Right renal cortex interstitium (tissue), 3 donors: ENCODE measurements at places on chromosomes 7 and 10. TPM values are rescaled to one million over a fixed set of nuclear protein-coding genes. Genes with fewer than 3 reads are reported as not detected.

- no peak for DNase-seq
Observed at GRCh38 chr7:51299391-51300133, 17.0 kb downstream of the COBL start.

- no peak for DNase-seq
Observed at GRCh38 chr7:51134013-51134441, 182.6 kb downstream of the COBL start.

DNA sequence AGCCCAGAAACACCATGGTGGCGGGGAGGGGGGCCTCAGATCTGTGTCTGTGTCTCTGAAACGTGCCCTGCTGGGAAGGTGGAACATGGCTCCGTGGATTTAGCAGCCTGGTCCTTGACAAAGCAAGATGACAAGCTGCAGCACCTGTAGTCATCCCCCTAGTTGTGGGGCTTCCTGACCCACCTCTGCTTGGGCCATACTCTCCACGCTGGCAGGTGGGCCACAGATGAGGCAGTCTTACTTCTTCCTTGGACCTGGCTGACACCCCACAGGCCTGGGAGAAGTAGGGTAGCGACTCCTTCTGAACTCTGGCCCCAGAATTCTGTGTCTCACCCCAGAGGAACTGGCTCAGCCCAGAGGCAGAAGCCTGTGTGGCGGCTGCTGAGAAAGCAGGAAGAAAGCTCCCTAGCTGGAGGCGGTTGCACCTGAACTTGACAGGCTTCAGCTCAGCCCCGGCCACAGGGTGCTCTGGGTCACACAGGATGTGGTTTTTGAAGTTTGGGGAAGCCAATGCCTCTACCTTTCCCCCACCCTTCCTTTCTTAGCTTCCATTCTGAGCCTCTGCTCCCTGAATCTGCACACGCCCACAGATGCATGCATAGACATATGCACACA is 113.9 kb downstream of the ABLIM1 start:
- DNase-seq, result no peak

DNA sequence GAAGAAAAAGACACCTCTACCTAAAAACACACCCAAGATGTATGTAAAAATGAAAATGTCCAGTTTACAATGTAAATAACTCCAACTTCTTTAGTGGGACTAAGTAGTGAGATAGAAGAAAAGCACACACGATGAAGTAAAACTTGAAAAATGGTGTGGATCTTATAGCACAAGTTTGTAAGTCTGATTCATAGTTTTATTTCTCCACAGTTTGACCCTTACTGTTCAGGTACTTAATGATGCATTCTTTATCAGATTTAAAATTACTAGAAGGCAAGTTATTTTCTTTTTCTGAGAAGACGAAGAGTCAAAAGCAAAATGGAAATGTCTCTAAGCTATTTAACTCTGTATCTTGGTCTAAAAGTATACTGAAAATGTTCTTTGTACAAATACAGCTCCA is 6.1 kb downstream of the NAMPT start:
- DNase-seq, result no peak

GRCh38 chr7:155181768-155182167 is 111.6 kb downstream of the HTR5A start:
- DNase-seq, result no peak

GRCh38 chr7:78496096-78496630 is 697.6 kb downstream of the PHTF2 start:
- no peak for DNase-seq

DNA sequence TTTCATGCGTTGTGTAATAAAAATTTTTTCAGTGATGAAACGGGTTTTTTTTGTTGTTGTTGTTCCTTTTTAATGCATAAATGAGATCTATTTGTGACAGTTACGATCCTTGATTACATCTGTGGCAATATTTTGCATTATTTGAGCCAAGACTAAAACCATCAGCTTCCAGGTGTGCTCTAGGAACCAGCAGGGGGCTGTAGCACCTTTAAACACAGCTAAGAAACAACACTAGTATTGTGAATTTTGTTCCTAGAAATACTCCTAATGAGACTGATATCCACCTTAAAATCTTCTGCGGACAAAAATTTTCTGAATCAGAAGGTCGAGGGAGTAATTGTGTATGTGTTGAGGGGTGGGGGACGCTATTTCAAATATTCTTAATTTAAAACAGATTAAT is 52.6 kb downstream of the FGFBP3 start:
- no peak for DNase-seq

- DNase-seq, result no peak
Observed at GRCh38 chr10:31704195-31704594, 224.4 kb downstream of the ARHGAP12 start.

VTI1A gene
- polyA plus RNA-seq, result 24.8 TPM

GIMAP6 gene
- polyA plus RNA-seq, result 18.0 TPM

FFAR4 gene
- polyA plus RNA-seq, result not detected

MOGAT3 gene
- 0.96 TPM for polyA plus RNA-seq

RARRES2 gene
- 39.2 TPM for polyA plus RNA-seq
